ENCODE measurements at places on chromosomes 5 and 9.

DNA sequence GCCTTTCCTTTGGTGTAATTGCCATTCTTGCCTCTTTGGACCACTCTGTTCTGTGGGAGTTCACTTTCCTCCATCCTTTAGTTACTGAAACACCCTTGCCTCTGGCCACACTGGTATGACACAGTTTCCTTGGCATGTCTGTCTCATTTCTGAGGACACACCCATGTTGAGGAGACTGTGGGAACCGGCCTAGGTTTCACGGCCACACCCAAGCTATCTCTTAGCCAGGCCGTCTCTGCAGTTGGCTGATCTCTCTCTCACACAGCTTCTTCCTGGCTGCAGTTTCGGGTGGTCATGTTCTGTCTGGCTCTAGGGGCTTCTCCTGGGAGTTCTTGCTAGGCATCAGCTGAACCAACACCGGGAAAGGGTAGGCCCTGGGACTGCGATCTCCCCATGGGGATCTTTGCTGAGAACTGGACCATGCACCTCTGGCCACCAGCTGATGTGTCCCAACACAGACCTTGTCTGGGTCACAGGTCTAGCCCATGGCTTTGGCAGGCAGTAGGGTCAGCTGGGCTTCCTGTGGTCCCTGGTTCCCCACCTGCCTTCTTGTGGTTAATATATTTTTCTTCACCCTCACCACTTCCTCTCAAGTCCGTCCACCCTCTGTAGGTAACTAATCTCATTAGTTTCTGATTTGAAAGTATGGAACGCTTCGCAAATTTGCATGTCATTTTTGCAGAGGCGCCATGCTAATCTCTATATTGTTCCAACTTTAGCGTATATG lies 24.9 kb downstream of the ARHGEF37 start:
- no peak for DNase-seq

- no peak for DNase-seq
Measured at GRCh38 chr5:57368010-57368409, 114.6 kb downstream of the ACTBL2 start.

- no peak for DNase-seq
Measured at GRCh38 chr9:112378328-112379176, 1.4 kb upstream of the HSDL2 start.

GRCh38 chr9:14400658-14400995 lies 86.7 kb upstream of the NFIB start:
- no peak for DNase-seq

DNA sequence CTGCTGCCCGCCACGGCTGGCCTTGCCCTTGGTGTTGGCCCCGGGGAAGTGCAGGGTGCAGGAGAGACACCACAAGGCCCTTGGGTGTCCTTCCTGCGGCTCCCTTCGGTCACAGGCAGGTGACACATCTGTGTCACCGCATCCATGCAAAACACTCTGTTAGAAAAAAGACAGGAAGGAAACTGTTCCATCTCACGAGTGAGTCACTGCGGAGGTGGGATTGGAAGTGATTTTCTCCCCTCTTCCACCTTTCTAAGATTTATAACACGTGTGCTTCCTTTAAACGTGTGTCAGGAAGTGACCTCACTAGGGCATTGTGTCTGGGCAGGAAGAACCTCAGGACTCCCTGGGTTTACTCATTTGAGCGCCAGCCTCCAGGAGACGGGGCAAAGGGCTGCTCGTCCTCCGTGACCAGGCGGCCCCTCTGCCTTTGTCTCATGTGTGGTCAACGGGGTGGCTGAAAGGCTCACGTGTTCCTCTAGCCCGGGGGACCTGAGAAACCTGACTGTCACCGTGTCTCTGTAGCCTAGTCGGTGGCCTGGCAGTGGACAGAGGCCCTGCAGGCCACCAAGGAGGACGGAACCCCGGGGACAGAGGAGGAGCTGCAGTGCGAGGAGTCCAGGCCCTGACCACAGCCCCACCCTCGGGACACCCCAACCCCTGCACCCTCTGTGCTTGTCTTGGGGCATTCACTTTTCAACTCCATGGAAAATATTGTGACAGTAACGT lies 4.9 kb upstream of the LCN1 start:
- DNase-seq = no peak

DNA sequence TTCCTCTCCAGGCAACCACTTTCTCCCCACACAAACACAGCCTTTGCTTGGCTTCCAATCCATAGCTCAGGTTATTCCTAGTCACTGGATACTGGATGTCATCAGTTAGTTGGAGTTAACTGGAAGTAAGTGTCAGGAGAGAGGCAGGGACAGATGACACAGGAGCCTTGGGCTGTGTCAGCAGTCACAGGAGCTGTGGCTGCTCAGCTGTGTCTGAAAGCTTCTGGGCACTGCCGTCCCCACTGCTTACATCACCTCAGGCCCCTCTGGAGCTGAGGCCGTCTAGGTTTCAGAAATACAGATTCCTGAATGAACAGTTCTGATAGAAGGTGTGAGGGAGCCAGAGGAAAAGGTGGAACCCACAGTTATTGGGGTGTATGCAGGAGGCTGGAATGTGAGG lies 17.3 kb upstream of the FAM240B start:
- no peak for DNase-seq

GRCh38 chr5:17769277-17769676 lies 135.0 kb downstream of the TAF11L14 start:
- DNase-seq = no peak

- DNase-seq = no peak
Measured at GRCh38 chr5:72949481-72949880, 6.4 kb upstream of the FCHO2 start.

DNA sequence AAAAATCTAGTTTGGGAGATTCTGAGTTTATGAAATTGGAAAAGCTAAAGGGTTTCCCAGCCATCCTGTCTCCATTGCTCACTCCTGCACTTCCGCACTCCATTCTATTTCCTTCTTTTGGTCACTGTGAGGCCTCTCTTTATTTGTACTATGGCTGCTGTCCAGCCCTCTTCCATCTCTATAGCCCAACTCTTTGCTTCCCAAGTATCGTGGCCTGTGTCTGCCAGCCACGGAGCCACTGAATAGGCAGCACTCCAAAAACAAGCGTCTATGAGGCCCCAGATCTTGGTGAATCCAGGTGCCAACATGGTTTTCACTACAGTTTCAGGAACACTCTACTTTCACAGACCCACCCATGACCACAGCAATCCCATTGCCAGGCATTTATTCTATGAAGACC lies 37.2 kb downstream of the GRAMD2B start:
- no peak for DNase-seq

- DNase-seq = no peak
Measured at GRCh38 chr5:85769347-85769746, 848.4 kb upstream of the COX7C start.

GRCh38 chr5:53890490-53890889 lies 330.1 kb downstream of the NDUFS4 start:
- DNase-seq = no peak

DNA sequence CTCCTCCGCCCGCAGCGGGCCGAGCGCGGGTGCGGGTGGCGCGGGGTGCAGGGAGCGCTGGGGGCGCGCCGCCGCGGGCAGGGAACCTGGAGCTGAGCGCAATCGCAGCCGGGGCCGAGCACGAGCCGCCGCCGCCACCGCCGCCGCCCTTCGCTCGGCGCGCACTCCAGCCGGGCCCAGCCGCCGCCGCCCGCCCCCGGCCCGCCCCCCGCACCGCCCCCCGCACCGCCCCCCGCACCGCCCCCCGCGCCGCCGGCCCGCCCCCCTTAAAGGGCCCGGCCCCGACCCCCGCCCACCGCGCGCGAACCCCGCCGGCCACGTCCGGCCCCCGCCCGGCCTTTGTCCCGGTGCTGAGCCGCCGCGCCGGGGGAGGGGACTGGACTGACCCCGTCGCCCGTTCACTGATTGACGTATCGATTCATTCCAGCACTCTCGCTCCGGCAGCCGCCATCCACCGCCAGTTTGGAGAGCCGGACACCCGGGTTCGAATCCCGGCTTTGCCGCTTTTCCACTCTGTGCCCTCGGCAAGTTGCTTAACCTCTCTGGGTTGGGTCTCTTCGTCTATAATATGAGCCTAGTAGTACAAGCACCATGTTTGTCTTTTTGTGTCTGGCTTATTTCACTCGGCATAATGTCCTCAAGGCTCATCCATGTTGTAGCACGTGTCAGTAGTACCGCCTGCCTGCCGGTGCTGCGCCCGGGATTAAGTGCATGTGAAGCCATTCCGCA lies at the start of gene SH3PXD2B:
SH3PXD2B (minus strand) TSS at position 168 of the 729 bp plus-strand sequence. CDS start 173 bp downstream, outside the sequence.
- DNase-seq = no peak

DNA sequence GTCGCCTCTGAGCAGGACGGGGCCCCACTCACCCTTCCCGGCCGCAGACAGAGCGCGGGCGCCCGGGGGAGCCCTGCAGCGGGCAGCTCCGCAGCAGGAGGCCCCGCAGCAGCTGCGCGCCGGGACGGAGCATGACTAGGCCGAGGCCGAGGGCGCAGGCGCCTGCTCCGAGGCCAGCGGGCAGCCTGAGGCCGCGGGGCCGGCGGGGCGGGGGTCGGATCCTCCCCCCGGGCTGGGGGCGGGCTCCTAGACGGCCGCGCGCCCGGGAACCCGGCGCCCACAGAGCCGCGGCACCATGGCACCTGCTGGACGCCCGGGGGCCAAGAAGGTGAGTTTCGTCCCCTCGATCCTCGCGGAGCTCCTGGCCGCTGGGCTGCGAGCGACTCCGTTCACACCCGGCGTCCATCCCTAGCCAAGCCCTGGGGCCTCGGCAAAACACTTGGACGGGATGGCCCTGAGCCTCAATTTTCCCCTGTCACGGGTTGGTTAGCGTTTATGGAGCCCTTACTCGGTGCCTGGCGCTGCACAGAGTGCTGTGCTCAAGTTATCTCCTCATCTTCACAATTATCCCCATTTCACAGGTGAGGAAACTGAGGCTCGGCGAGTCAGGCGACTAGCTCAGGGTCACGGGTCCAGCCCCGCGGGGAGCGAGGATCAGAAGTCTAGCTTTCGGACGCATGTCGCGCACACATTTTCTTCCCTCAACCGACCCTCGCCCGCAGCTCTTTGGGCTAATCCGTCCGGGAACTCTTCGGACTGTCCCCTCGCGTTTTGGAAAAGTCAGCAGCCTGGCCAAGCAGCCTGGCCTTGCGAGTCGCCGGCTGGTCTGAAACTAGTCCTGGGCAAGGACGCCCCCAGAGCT lies at the start of the genes BHMT2 and DMGDH:
BHMT2 (plus strand) TSS at position 280 of the 862 bp plus-strand sequence; CDS start at position 296, 16 bp downstream.
DMGDH (minus strand) TSS at position 187 of the 862 bp plus-strand sequence; CDS start at position 133, 54 bp downstream.
- DNase-seq = no peak

DNA sequence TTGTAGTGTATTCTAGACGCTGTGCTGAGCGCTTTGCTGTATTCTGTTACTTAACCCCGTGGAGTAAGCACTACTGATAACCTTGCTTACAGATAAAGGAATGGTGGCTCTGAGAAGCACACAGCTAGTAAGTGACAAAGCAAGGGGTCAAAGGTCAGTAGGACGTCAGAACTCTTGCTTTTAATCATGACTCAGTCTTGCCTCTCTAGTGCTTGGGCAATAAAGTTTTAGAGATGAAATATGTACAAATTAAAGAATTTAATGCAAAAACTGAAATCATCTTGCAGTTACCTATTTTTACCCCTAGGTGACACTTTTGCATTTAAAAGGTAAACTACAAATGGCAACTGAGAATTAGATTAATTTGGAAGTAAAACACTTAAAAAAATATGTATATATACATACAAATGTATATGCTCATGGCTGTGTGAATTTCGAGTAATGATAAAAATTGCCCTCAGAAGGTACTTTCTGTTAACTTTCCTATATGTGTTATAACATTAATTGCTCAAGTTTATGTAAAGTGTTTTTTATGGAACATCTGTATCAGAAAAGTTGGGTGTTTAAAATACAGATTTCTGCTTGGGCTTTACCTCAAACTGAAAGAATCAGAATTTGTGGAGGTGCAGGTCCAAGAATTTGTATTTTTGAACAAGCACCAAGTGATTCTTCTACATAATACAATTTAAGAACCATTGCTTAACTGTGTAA lies 175.1 kb upstream of the DAB2 start:
- DNase-seq = no peak

- DNase-seq = no peak
Measured at GRCh38 chr5:142186514-142186856, 77.9 kb downstream of the NDFIP1 start.

GRCh38 chr5:131281133-131281867 lies 17.4 kb downstream of the CDC42SE2 start:
- DNase-seq = no peak

DNA sequence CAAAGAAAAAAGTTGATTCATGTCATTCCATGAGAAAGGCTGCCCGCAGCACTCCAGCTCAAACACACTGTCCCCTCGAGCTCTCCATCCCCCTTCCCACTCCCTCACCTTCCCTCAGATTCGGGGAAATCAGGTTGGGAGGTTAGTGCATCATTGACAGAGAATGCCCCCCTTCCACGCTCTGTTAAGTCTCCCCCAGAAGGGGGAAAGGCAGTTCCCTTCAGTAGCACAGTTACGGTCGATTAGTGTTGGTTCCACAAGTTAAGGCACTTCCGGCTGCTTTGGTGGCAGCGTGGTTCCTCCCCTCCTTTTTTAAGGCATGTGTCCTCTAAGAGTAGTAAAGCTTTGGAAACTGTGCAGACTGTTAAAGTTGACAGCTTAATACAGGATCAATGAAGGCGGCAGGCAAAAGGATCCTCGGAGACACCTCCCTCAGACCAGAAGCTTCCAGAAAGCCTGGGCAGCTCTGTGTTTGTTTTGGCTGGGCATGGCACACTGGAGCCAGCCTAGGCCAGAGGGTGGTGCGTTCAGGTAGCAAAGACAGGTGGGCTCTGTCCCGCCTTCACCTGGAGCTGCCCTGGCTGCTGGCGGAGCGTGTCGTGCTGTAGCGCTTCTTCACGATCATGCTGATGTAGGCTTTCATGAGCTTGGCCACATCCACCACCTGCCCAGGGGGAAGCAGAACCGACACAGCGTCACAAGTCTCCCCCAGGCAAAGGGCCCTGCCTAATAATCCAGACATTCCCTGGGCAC lies 49.5 kb upstream of the RETREG1 start:
- DNase-seq = no peak

- DNase-seq = no peak
Measured at GRCh38 chr9:114207034-114207810, 51.9 kb downstream of the COL27A1 start.

DNA sequence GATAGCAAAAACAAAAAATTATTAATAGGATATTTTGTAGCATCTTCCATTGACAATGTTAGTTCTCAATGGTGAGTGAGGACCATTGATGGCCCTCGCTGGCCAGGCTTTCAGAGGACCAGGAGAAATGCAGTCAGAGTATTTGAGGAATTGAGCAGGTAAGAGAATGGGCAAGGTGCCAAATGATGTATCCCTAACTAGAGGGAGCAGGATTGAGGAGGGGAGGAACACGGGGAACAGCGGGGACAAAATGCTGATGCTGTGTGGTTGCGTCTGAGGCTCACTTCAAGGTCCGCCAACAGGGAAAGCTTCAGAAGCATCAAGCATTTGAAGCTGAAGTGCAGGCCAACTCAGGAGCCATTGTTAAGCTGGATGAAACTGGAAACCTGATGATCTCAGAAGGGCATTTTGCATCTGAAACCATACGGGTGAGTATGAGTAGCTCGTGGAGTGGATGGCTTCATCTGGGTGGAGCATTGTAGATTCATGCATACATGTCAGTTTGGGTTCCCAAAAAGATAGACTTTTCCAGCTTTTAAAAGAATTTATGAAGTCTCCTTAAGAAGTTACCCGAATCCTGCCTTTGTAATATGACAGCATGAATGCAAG lies 16.2 kb downstream of the SPTAN1 start:
- no peak for DNase-seq

DNA sequence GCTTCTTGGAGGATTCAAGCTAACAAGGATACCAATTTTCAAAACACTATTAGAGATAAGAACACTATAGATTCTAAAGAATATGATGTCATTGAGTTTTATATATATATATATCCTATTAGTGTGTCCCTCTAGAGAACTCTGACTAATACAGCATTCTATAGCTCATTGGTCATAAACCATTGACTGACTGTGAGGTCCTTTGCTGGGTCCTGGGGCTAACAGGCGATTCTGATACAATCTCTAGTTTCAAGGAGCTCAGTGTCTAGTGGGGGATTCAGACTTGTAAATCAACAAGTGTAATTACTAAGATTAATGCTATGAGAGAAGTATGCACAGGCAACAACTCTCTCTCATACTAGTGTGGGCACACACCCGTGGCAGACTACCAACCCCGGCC lies 234.5 kb downstream of the DENND1A start:
- DNase-seq = no peak
